Left ventricle myocardium inferior (tissue), 1 donor: ENCODE measurements at places on chromosomes 12 and 14.

DNA sequence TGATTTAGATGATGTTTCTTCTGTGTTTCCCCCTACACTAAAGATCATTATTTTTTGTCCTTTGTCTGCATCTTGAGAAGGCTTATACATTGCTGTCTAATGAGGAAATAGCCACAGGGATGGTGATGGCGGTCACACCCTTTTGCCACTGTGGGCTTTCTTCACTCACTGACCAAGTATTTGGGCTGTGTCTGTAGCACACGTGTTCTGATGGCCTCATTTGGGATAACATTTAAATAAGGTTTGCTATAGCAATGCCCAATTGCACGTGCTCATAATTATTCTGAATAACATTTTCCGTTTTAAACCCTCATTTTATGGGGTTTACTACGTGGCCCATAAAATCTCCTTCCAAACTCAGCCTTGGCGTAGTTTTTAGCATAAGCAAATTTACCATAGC, 230.3 kb upstream of the PRICKLE1 start:
- no peak for DNase-seq

- DNase-seq = no peak
Measured at GRCh38 chr12:2528001-2528400, 266.8 kb upstream of the FKBP4 start.

DNA sequence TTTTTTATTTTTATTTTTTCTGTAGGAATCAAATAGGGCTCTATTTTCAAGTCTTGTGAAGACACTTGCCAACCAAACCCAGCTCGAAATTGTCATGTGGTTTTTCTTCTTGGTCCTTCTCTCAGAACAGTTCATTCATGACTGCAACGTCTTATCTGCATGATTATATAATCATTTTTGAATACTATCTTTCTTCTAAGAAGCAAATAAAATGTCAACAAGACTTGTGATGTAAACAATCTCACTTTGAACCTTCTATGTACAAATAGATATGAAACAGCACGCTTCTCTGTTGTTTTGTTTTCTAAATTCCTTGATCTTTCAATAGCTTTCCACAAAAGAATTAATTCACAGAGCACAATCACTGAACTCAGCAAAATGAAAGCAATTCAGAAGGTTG, 320.7 kb downstream of the SOX5 start:
- DNase-seq = no peak

GRCh38 chr12:46390881-46391280, 18.3 kb upstream of the SLC38A2 start:
- DNase-seq = no peak

DNA sequence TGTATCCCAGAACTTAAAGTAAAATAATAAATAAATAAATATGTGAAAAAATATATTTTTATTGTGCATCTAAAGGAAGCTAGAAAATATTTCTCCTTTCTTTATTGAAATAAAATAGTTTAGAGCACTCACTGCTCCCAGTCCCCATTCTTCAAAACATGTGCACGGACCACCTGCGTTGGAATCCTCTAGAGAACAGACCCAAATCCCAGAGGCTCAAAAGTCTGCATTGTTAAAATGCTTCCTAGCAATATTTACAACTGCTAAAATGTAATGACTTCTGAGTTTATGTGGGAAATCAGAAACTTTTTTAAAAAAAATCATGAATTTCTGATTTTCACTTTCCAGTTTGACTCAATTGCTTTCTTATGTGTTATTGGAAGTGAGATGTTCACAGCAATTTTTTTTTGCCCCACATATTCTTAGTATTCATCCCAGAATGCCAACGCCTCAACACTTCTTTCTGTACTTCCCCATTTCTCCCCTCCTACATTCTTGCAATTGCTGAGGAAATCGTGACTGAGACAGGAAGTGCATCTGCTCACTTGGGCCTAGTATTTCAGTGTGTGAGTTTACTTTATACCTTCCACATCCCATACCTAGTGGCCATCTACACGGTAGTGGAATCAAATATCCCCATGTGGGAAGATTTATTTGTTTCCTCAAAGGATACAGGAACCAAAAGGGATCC, 116.0 kb upstream of the FLRT2 start:
- DNase-seq = no peak

- DNase-seq = no peak
Measured at GRCh38 chr14:21267886-21268616, 1.2 kb downstream of the HNRNPC start.

DNA sequence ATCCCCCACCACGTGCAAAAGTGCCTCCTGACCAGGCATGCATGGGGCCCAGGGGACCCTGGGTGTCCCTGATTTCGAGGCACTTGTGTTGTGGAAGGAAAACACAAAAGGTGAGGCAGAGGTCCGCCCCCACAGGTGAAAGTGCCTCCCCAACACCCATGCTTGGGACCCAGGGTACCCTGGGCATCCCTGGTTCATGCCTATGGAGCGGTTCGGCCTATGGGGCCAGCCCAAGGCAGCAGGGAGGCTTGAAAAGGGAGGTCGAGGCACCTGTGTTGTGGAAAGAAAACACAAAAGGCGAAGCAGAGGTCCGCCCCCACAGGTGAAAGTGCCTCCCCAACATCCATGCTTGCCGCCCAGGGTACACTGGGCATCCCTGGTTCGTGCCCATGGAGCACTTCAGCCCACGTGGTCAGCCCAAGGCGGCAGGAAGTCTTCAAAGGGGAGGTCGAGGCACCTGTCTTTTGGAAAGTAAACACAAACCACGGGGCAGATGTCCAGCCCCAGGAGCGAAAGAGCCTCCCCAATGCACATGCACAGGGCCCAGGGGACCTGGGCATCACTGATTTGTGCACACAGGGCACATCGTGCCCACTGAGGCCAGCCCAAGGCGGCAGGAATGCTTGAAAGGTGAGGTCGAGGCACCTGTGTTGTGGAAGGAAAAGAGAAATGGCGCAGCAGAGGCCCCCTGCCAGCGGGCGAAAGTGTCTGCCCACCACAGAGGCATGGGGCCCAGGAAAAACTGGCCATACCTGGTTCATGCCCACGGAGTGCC, 375.5 kb downstream of the ALG10 start:
- peak; percentile 8 for DNase-seq

- DNase-seq = no peak
Measured at GRCh38 chr14:88515499-88516221, 39.1 kb downstream of the PTPN21 start.

GRCh38 chr12:88895634-88896033, 315.4 kb upstream of the KITLG start:
- DNase-seq = no peak

DNA sequence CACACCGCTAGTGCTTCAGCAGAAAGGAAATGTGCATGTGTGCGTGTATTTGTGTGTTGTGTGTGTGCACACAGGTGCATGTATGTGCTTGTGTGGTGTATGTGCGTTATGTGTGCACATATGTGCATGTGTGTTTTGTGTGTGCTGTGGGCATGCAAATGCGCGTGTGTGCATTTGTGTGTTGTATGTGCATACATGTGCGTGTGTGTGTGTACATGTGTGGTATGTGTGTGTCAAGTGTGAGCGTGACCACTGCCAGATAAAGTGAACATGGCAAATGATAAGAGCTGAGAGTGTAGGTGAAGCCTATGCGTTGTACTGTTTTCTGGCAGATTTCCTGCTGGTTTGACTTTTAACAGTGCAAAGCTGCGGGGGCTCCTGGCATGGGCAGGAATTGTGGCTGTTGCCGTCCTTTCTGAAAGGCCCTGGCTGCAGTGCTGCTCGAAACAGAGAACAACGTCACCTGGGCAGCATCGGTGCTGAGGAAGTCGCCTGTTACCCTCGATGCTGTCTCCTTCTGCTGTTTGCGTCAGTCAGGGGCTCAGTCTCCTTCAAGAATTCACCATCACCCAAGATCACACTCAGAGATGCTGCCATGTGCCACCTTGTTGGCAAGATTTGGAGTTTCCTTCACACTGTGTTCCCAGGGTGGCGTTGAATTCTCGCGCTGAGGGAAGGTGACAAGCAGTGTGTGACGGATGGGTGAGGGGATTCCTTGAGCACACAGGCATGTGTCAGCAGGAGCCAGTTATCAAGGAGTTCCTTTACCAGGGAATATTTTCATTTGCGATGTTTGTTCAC, 56.1 kb downstream of the ADGRD1 start:
- no peak for DNase-seq

- no peak for DNase-seq
Measured at GRCh38 chr14:102823546-102823945, 46.3 kb downstream of the TRAF3 start.

GRCh38 chr12:65827827-65828231, 3.5 kb downstream of the HMGA2 start:
- no peak for DNase-seq

- DNase-seq = no peak
Measured at GRCh38 chr14:103581206-103581605, 18.4 kb downstream of the COA8 start.

GRCh38 chr12:29707846-29708245, 75.9 kb downstream of the TMTC1 start:
- DNase-seq = no peak

DNA sequence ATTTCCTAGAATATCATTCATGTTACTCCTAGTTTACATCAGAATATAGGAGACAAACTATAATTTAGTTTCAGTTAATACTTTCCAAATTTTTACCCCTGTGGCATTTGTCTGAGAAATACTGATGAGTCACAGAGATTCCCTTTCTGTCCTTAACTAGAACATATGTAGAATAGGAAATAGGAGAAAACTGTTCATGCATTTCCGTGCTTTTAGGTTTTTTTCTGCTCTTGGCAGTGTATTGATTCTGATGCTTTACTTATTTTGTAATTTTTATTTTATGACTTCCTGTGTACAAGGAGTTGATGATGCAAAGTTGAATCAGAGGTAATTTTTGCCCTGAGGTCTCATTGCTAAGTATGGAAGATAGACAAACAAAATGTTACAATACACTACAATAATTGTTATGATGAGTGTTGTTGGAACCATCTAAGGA, 23.0 kb downstream of the MNAT1 start:
- DNase-seq = no peak

DNA sequence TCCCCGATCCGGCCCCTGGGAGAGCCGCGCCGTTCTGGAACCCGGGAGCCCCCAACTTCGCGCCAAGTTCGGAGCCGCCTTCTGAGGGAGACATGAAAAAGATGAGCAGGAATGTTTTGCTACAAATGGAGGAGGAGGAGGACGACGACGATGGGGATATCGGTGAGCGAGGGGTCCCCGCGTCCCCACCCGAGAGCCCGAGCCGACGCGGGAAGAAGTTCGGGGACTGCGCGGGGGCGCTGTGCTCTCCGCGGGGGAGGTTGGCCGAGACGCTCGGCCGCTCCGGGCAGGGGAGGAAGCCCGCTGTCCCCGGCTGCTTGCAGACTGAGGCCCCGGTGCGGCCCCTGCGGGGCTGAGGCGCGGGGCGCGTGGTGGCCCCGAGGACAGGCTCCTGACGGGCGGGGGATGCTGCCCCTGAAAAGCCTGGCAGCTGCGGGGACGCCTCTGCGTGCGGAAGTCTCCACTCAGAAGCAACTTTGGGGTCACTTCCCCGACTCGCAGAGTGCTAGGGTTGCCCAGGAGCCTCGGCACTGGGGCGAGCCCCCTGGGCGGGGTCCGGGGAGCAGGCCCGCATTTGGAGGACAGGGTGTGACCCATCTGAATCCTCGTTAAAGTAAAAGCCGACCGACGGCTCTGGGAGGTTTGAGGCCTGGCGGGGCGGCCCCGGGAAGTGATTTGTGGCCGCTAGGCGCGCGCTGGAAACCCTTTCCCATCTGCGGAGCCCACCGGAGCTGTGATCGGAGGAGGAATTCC, 511 bp downstream of the ANO6 start:
- DNase-seq = peak; percentile 51

DNA sequence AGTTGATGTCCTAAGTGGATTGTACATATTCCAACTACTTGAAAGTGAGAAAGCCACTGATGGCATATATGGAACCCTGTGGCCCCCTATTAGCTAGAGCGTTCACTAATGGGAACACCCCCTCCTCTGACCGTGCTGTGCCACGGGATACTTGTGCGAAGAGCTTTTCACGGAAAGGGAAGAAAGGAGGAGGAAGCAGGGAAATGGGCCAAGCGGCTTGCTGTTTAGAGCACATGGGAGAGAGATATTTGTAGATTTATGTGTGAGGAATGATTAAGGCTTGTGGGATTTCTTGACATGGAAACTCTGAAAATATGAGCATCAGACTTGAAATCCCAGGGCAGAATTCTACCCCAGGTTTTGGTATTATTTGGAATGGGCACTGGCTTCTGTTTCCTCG, 129.9 kb downstream of the PRMT8 start:
- DNase-seq = no peak

GRCh38 chr14:35390577-35391387, 13.8 kb downstream of the NFKBIA start:
- DNase-seq = peak; percentile 15

GRCh38 chr14:67373347-67373746, 13.2 kb downstream of the EIF2S1 start:
- DNase-seq = no peak

DNA sequence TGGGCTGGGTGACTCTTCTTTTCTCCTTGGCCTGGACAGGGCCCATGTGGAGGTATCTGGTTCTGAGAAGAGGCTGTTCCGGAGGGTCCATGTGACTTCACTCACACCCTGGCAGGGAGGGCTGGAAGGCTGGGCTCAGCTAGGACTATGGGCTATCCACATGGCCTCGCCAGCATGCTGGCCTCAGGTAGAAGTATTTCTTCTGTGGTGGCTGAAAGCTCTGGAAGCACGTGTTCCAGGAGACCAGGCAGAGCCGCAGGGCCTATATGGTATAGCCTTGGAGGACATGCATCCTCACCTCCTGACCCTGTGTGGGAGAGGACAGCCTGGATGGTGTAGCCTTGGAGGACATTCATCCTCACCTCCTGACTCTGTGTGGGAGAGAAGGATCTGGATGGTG, 38.2 kb upstream of the FZD10 start:
- no peak for DNase-seq

GRCh38 chr14:104925855-104926609, 1.4 kb downstream of the PLD4 start:
- no peak for DNase-seq

DNA sequence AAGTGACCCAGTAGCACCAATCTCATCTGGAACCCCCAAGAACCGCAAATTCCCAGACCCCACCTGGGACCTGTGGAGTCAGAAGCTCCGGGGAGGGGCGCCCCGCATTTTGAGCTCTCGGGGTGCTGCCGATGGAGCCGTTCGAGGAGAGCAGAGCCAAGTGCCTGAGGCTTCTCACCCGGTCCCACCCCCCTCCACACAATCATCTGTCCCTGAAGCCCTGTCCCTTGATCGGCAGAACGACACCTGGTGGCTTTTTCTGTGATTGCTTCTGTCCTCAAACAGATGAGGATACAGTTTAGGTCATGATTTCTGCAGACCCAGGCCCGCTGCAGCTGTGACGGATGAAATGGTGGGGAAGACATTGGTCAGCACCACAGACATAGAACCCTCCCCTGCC, 74.7 kb downstream of the NOC4L start:
- DNase-seq = no peak
